ENCODE measurements at places on chromosomes 3 and 15.
A peak's percentile ranks its signal among the peaks of the same experiment; 100 is the strongest.

DNA sequence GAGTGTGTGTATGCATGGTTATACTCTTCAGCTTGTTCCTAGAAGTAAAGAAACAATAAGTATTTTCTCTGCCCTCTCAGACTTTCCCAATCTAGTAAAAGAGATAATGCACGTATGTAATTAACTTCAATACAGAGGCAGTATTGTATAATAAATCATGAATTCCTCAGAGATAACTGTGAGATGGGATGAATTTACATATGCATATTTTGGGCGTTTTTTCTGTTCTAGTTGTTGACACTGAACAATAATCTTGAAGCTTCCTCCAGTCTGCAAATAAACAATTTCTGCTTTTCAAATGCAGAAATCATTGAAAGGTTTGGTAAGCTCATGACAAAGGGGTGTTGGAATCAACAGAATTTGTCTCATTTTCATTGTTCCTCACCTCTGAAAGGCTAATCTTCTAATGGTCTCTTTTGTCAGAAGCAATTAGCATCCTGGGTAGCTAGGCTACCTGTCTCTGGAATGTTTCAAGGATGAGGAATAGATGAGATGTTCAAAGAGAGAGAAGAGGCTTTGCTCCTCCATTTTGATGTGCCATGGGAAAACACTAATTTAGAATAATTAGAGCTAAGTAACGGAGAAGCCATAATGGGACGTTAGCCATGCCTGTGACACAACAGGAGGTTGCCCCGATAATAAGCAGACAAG, 43.3 kb upstream of the SIAH2 start:
- no peak for DNase-seq

DNA sequence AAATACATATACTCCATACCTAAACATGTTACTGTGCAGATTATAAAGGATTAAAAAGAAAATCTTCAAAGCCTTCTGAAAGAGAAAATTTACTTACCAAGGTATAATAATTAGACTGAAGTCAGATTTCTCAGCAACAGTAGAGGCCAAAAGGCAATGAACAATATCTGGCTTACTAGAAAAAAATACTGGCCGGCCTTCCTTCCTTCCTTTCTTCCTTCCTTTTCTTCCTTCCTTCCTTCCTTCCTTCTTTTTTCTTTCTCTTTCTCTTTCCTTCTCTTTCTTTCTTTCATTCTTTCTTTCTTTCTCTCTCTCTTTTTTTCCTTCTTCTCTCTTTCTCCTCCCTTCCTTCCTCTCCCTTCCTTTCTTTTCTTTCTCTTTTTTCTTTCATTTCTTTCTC, 209.6 kb downstream of the KCNH8 start:
- DNase-seq: no peak

- DNase-seq: peak; percentile 36
Measured at GRCh38 chr15:25790000-25790660, 73.0 kb downstream of the ATP10A start.

GRCh38 chr3:69651765-69652164, 87.5 kb upstream of the MITF start:
- no peak for DNase-seq

- no peak for DNase-seq
Measured at GRCh38 chr3:54358316-54358715, 236.0 kb downstream of the CACNA2D3 start.

DNA sequence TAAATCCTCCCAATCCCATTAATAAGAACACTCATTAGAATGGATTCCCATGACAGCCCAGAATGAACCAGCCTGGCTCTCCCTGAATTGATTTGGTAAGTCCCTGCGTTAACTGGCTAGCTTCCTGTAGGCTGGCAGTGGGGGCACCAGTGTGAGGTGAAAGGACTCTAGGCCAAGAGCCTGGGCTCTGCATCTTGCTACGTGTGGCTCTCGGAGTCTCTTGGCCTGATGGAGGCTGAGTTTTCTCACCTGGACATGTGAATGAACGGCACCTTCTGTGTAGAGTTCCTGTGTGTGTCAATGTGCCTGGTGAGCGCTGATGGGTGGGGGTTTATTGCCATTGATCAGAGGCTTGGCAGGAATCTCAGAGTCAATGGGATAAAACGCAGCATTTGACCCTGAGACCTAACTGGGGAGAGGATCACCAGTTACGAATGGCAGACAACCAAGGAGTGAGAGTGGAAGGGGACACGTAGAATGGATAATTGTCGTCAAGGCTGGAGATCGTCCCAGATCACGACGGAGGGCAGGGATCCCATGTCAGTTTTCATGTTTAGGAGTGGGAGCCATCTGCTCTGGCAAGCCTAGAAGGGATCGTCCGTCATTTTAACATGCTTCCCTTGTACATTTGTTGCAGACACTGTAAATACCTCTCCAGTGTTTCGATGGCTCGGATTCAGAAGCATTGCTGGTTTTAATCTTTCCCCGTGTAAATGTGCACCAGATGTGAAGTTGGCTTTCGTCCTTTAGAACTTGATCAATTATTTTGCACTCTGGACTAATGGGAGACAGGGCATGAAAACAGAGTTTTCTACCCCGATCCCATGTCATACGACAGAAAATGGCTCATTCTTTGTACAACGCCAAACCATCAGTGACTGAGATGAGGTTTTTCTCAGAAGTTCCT, 9.0 kb upstream of the KLF13 start:
- DNase-seq: no peak

GRCh38 chr3:114624047-114624445, 330.2 kb downstream of the TIGIT start:
- DNase-seq: no peak

GRCh38 chr3:66555214-66555844, 54.5 kb upstream of the LRIG1 start:
- DNase-seq: no peak

DNA sequence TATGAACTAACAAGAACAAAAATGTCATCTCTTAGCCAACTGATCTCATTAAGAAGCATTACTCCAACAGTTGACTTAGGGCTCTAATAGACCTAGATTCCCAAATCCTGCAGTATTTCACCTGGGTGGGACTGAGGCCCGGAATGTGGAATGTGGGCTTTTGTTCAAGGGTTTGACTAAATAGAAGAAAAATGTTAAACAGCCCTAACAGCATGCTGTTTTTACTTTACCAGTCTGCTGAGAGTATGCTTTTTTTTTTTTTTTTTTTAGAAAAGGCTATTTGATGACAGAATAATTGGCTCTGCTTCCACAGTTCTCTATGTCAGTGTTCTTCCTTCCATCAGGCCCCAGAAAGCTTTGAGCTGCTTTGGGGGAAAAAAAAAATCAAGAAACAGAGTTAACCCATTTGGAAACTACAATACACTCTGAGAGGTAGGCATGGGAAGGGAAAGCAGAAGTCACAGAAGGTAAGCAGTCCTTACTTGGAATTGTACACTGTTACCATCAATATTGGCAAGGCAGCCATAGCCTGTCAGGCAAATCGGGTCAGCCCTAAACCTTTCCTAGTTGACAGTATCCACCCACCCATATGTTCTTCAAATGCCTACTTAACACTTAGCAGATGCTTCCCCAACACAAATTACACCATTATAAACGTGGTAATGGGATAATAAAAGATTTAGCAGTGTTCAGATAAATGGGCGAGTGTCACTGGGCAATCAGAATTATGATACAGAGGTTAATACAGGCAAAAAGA, 224.2 kb downstream of the CNTN3 start:
- DNase-seq: no peak

DNA sequence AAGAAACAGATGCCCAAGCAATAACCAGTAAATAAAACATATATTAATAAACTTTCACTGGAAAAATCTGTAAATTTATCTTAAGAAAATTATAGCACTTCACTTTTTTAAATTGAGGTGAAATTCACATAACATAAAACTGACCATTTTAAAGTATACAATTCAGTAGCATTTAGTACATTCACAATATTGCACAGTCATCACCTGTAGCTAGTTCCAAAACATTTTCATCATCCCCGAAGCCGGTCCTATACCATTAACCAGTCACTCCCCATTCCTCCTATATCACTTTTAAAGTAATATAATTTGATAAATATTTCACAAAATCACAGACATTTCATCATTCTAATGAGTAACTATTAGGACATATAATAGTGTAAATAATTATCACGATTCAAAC, 8.0 kb upstream of the LRRIQ4 start:
- DNase-seq: no peak

DNA sequence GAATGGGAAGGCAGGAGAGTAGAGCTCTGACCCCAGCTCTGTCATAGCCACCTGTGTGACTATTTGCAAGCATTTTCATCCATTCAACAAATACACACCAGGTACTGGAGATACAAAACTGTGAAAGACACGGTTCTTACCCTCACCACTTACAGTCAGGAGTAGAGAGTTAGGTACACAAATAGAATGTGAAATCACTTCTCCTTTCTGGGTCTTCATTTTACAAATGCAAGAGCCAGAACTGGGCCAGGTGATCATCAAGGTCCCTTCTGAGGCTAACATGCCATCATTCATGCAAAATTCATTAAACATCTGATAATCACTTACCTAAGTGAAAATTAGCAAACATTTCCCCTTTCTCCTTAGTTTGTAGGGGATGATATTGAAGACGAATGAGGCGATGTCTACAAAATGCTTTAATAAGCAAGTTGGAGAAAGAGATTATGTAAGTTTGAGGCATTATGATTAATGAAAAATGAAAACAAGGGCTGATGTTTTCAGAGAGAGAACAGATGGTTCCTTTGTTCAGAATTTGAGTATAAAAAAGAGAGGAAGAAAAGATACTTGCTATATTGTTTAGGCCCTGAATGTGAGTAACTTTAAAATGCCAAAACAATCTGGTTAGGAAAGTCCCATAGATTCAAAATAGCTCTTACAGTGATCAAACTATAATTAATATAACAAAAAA, 88.6 kb downstream of the LPP start:
- DNase-seq: no peak

DNA sequence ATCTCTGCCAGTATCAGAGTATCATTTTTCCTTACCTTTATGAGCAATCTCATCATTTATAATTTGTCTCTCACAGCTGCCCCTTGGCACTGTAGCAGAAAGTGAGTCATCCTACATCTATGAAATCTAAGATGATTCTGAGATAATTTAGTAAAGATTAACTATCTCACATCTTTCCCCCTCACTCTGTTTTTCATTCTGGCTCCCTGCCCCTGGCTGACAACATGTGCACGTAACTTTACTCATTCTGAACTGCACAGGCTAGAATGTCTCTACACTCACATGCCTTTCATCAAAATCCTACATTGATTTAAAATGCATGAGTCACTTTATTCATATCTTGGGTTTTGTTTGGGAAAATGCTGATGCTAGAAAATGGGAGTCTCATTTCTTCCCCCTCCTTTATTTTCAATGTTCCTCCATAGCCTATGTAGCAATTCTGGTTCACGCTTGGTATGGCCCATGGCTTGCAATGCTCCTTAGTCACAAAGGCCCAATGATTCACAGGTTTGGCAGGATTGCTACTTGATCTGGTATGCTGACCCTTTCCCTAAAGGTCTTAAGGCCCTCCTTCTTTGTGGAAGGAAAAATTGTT, 838.5 kb downstream of the TUSC7 start:
- no peak for DNase-seq

Measured in urinary bladder (tissue), 4 donors.